Thoracic aorta (tissue), 2 donors: ENCODE measurements at places on chromosomes 7 and 10.

- no peak for DNase-seq
Measured at GRCh38 chr7:124635416-124635815, 130.2 kb downstream of the GPR37 start.

- no peak for DNase-seq
Measured at GRCh38 chr10:112960151-112960681, 10.2 kb downstream of the TCF7L2 start.

DNA sequence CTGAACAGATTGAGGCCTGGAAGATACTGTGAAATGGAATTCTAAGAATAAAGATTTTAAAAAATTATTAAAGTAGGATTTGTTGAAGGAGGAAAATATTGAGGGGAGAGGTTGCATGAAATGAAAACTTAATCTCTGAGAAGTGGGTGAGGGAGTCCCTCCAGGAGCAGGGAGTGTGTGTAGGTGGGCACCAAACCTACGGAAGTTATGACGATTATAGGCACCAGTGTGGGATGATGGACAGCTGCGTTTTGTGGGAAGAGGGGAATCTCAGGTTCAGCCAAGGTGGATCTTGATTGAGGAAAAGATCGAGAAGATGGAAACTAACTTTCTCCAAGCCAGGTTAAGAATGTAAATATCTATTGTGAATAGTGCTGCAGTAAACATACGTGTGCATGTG lies 246.4 kb downstream of the CCDC3 start:
- no peak for DNase-seq

- DNase-seq, result no peak
Measured at GRCh38 chr10:22962817-22963216, 35.0 kb downstream of the ARMC3 start.

- DNase-seq, result no peak
Measured at GRCh38 chr7:31004393-31004792, 40.6 kb downstream of the GHRHR start.

DNA sequence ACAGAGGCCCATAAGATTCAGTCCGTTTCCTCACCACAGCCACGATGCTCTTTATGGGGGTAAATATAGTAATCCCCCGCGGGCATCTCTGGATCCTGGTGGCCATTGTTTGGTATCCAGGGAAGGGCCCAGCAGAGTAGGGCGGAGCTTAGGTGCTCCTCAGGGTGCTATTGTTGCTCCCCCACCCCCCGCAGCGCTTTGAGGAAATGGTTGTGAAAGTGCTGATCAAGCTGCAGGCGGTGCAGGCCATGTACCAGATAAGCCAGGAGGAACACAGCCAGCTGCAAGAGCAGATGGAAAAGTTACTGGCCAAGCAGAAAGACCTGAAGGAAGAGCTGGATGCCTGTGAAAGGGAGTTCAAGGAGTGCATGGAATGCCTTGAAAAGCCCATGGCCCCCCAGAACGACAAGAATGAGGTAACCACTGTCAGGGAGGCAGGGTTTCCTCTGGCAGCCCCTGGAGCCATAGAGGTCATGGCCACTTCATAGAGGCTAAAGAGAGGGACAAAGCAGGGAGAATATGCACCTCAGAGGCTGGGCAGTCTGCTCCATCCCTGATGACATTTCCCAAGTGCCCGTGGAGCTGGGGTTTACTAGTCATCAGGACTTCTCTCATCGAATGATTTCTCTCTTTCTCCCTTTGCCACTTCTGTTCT lies 17.6 kb upstream of the FLNC start:
- no peak for DNase-seq

- DNase-seq, result no peak
Measured at GRCh38 chr7:1535701-1536454, 5.4 kb downstream of the MAFK start.
